ENCODE measurements at places on chromosomes 7 and 10. TPM values are rescaled to one million over a fixed set of nuclear protein-coding genes. Genes with fewer than 3 reads are reported as not detected.

The PRPS1L1 gene
- polyA plus RNA-seq, result not detected

The ZNF467 gene
- 16.9 TPM for polyA plus RNA-seq

The HKDC1 gene
- polyA plus RNA-seq, result 0.13 TPM

The MRPS24 gene
- polyA plus RNA-seq, result 158 TPM

The CYP2C19 gene
- not detected for polyA plus RNA-seq

The UCMA gene
- polyA plus RNA-seq, result not detected

The PTF1A gene
- polyA plus RNA-seq, result 16.2 TPM

The BICC1 gene
- 8.6 TPM for polyA plus RNA-seq

The DENND2A gene
- polyA plus RNA-seq, result 38.9 TPM

The TIMM23 gene
- polyA plus RNA-seq, result 25.0 TPM

The C10orf143 gene
- polyA plus RNA-seq, result 4.2 TPM

The IRF5 gene
- 3.7 TPM for polyA plus RNA-seq

The TSPAN12 gene
- polyA plus RNA-seq, result 5.3 TPM

The GPR22 gene
- polyA plus RNA-seq, result 0.01 TPM

The FGFBP3 gene
- 0.83 TPM for polyA plus RNA-seq

The JCAD gene
- 7.2 TPM for polyA plus RNA-seq

The RAPGEF5 gene
- polyA plus RNA-seq, result 5.7 TPM

The ECD gene
- polyA plus RNA-seq, result 7.2 TPM

The TMEM178B gene
- 0.43 TPM for polyA plus RNA-seq

The DNAJC30 gene
- 5.3 TPM for polyA plus RNA-seq

The ZP3 gene
- 2.2 TPM for polyA plus RNA-seq

The GPR146 gene
- polyA plus RNA-seq, result 71.2 TPM

The UNCX gene
- polyA plus RNA-seq, result not detected

The SND1 gene
- 171 TPM for polyA plus RNA-seq

The MOGAT3 gene
- polyA plus RNA-seq, result not detected

The PILRA gene
- 18.1 TPM for polyA plus RNA-seq

The KBTBD2 gene
- polyA plus RNA-seq, result 6.8 TPM

The C10orf62 gene
- not detected for polyA plus RNA-seq

The SFMBT2 gene
- polyA plus RNA-seq, result 0.67 TPM

The SPDYE11 gene
- not detected for polyA plus RNA-seq

The IFT22 gene
- polyA plus RNA-seq, result 23.3 TPM

The RHEB gene
- 103 TPM for polyA plus RNA-seq

The DMTF1 gene
- 24.3 TPM for polyA plus RNA-seq

The ZNF736 gene
- polyA plus RNA-seq, result 2.0 TPM

The ADIRF gene
- polyA plus RNA-seq, result 2,071 TPM

The GPER1 gene
- polyA plus RNA-seq, result 11.1 TPM

The HECTD2 gene
- polyA plus RNA-seq, result 5.6 TPM

The HABP2 gene
- not detected for polyA plus RNA-seq

Measured in adipose tissue (tissue), 3 donors.